ENCODE measurements at places on chromosomes 6 and 20.
A peak's percentile ranks its signal among the peaks of the same experiment; 100 is the strongest.

- no peak overlapping the region for H3K27ac ChIP-seq
- H3K4me1 ChIP-seq: peaks cover 7% of the 10 kb centered on the region
- DNase-seq: no peak
- no peak overlapping the region for H3K4me3 ChIP-seq
- no peaks in the 10 kb centered on the region for H3K36me3 ChIP-seq
- H3K27me3 ChIP-seq: no peaks in the 10 kb centered on the region
These were observed 37.6 kb downstream of the ANKS1A start for GRCh38 chr6:34926655-34927054.

DNA sequence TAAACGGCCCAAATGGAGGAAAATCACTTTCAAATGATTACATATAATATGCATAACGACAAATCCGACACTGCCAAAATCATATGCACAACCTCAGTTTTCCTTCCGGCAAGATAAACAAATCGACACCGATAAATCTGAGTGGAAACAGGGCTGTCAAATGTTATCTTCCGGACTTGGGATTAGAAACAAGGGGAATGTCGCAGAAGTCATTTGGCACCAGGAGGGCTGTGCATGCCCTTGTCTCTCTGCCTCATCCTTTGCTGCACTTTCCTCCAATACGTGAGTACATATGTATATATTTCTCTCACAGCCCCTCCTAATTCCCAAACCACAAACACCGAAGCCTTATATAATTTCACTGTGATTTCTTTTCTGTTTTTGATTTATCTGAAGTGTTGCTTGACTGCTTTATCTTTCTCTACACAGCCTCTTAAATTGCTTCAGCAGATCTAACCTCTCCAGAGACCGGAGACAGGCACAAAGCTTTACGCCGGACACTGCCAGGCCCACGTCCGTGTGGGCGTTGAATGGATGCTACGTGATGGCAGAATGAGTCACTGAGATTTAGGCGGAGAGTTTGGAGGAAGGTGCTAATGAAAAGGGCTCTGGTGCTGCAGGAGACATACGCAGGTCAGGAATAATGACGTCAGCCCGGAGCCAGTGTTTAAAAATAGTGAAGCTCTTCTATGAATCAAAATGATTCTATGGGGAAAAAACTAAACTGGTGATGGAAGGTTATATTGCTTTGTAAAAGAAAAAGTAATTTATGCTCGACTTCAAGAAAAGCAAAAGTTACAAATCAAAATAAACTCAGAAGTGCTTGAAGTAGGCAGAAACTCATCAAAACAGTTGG lies 21.0 kb upstream of the PRELID3B start:
- no peak overlapping the region for H3K27ac ChIP-seq
- peaks cover 14% of the 10 kb centered on the region for H3K27me3 ChIP-seq
- H3K4me3 ChIP-seq: no peak overlapping the region
- DNase-seq: no peak
- H3K4me1 ChIP-seq: peaks cover under 1% of the 10 kb centered on the region

DNA sequence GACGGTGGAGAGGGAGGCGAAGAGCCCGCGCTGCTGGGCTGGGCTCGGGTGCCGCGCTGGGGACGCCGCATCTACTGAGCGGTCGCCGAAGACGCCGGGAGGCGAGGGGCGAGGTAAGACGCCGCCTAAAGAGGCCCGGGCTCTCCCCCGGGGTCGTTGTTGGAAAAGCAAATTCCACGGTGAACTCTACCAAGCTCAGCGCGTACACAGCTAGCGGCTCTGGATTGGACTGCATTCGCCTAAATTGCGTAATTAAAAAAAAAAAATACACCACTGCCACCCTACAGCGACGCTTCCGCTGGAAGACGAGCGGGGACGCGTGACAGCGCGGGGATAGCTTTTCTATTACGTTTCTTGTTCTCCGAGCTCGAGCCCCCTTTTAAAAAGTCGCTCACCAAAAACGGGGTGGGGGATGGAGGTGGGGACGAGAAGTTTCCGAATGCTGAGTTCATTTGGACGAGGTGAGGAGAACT lies 92.0 kb upstream of the PRDM1 start:
- H3K36me3 ChIP-seq: no peaks in the 10 kb centered on the region
- H3K27me3 ChIP-seq: no peaks in the 10 kb centered on the region
- H3K4me3 ChIP-seq: peak overlapping the region; percentile 43
- DNase-seq: no peak
- H3K4me1 ChIP-seq: peaks cover 4% of the 10 kb centered on the region
- peak overlapping the region; percentile 86 for H3K27ac ChIP-seq

- H3K4me1 ChIP-seq: no peaks in the 10 kb centered on the region
- no peak overlapping the region for H3K27ac ChIP-seq
- no peak overlapping the region for H3K4me3 ChIP-seq
- peaks cover 8% of the 10 kb centered on the region for H3K36me3 ChIP-seq
These were observed 2.7 kb upstream of the BTN2A2 start for GRCh38 chr6:26380256-26380655.

GRCh38 chr20:3654326-3655130 lies 8.7 kb downstream of the GFRA4 start:
- H3K27ac ChIP-seq: no peak overlapping the region
- H3K27me3 ChIP-seq: peaks cover 8% of the 10 kb centered on the region
- no peaks in the 10 kb centered on the region for H3K4me1 ChIP-seq
- H3K36me3 ChIP-seq: no peaks in the 10 kb centered on the region

GRCh38 chr6:113976806-113977205 lies 5.9 kb upstream of the HDAC2 start:
- H3K4me3 ChIP-seq: no peak overlapping the region
- no peaks in the 10 kb centered on the region for H3K27me3 ChIP-seq
- no peak overlapping the region for H3K27ac ChIP-seq
- no peaks in the 10 kb centered on the region for H3K4me1 ChIP-seq
- DNase-seq: no peak

DNA sequence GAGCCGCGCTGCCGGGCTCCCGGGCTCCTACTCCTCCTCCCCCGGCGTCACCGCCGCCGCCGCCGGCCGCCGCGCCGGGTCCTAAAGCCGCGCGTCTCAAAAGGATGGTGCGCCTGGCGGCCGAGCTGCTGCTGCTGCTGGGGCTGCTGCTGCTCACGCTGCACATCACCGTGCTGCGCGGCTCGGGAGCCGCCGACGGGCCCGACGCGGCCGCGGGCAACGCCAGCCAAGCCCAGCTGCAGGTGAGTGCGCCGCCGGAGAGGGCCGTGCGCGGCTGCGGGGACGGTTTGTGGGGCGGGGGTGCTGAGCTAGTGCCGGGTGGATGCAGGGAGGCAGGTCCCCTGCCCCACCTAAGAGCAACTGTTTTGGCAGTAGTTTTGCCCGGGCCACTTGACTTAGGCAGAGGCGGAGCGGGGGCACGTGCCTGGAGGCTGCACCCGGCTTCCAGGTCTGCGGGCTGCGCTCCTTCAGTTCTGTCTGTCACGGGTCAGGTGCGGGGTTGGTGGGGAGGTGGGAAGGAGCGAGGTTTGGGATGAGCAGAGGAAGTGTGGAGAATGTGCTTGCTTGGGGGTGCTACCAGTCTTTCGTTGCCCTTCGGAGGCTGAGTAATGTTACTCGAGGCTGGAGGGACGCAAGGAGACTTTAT lies 722 bp downstream of the ISM1 start:
- no peak overlapping the region for H3K27ac ChIP-seq
- H3K27me3 ChIP-seq: peaks cover 52% of the 10 kb centered on the region
- no peaks in the 10 kb centered on the region for H3K4me1 ChIP-seq
- DNase-seq: peak; percentile 67
- H3K4me3 ChIP-seq: peak overlapping the region; percentile 40
- H3K36me3 ChIP-seq: no peaks in the 10 kb centered on the region

DNA sequence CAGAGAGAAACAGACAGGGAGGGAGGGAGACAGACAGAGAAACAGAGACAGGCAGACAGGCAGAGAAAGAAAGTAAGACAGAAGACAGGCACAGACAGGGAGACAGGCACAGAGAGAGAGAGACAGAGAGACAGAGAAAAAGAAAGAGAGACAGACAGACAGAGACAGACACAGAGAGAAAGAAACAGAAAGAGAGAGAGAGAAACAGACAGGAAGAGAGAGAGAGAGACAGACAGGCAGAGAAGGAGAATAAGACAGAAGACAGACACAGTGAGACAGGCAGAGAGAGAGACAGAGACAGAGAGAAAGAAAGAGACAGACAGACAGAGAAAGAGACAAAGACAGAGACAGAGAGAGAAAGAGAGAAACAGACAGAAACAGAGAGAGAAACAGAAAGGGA lies 754.8 kb upstream of the DEFB115 start:
- H3K36me3 ChIP-seq: no peaks in the 10 kb centered on the region
- no peak for DNase-seq
- H3K4me3 ChIP-seq: no peak overlapping the region
- H3K4me1 ChIP-seq: no peaks in the 10 kb centered on the region
- H3K27ac ChIP-seq: no peak overlapping the region
